ENCODE measurements at places on chromosomes 1 and 21. TPM values are rescaled to one million over a fixed set of nuclear protein-coding genes. Genes with fewer than 3 reads are reported as not detected.

GRCh38 chr1:115337633-115338456 lies at the start of gene NGF:
TSS of gene NGF (minus strand) at chr1:115338249. CDS start at chr1:115286795, 51,454 bp downstream.
- no peaks in the 10 kb centered on the region for H3K4me1 ChIP-seq
- H3K36me3 ChIP-seq = no peaks in the 10 kb centered on the region
- DNase-seq = no peak
- no peaks in the 10 kb centered on the region for H3K27me3 ChIP-seq

GRCh38 chr1:35447278-35447677 lies 109.9 kb downstream of the KIAA0319L start:
- no peak overlapping the region for H3K27ac ChIP-seq
- DNase-seq = no peak
- H3K4me3 ChIP-seq = no peak overlapping the region

DNA sequence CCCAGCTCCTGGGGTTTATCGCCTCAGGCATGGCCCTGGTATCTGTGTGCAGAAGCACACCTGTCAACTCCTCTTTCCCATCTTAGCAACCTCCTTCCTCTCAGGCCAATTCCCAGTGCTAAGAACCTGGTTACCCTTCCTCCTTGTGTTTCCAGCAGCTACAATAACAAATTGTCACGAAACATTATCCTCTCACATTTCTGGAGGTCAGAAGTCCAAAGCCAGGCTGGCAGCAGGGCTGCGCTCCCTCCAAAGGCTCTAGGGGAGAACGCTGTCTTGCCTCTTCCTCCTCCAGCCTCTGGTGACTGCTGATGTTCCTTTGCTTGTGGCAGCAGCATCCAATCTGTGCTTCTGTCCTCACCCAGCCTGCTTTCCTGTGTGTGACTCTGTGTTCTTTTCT lies 10.7 kb upstream of the MRPS14 start:
- no peak for DNase-seq
- H3K4me1 ChIP-seq = no peaks in the 10 kb centered on the region
- H3K27me3 ChIP-seq = no peaks in the 10 kb centered on the region
- H3K36me3 ChIP-seq = no peaks in the 10 kb centered on the region

DNA sequence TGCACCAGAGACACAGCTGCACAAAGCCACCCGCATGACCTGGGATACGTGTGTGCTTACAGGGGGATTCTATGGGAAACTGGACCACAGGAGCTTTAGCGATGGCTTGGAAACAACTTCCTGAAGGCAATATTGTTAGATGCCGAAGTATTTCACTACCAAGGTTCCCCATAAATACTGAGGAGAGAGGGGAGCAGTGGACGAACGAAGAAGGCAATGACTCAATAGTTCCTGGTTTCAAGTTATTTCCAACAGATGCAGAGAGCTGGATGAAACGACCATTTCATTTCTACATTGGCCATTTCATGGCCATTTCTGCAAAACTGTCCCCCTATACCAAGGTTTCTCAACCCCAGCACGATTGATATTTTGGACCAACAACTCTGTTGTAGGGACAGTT lies 61.3 kb downstream of the CD34 start:
- peaks cover 10% of the 10 kb centered on the region for H3K4me1 ChIP-seq
- no peak for DNase-seq
- H3K27ac ChIP-seq = no peak overlapping the region
- peaks cover 17% of the 10 kb centered on the region for H3K36me3 ChIP-seq
- no peaks in the 10 kb centered on the region for H3K27me3 ChIP-seq

- H3K4me3 ChIP-seq = no peak overlapping the region
- DNase-seq = no peak
- no peak overlapping the region for H3K27ac ChIP-seq
- no peaks in the 10 kb centered on the region for H3K36me3 ChIP-seq
- no peaks in the 10 kb centered on the region for H3K4me1 ChIP-seq
Observed at GRCh38 chr1:3211582-3212375, 142.8 kb downstream of the PRDM16 start.

GRCh38 chr1:26166719-26167281 lies 2.0 kb downstream of the C1orf232 start:
- H3K36me3 ChIP-seq = 0 out of 2 replicates have a peak, but pooled peaks cover 9% of the 10 kb centered on the region
- H3K27ac ChIP-seq = no peak overlapping the region
- no peaks in the 10 kb centered on the region for H3K27me3 ChIP-seq
- no peak for DNase-seq
- H3K4me1 ChIP-seq = peaks cover 15% of the 10 kb centered on the region

- H3K4me3 ChIP-seq = no peak overlapping the region
- no peaks in the 10 kb centered on the region for H3K27me3 ChIP-seq
- H3K27ac ChIP-seq = no peak overlapping the region
- DNase-seq = peak; percentile 23
Observed at GRCh38 chr1:100629391-100629790, 90.2 kb upstream of the VCAM1 start.

DNA sequence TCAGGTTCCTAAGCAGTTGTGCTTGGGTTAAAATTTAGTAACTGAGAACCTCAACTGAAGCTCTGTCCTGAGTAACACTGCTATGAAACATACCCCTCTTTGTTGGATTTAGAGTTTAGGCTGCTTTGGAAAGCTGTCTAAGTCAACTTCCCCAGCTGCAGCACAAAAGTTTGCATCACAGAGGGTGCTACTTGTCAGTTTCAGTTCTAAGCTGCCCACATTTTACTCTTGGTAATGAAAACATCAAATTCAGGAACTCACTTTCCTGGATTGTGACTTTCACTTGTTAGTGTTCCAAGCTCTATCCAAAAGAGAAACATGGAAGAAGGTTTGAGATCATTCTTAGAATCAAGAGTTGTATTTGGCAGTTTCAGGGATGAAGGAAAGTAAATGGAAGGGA lies 191.7 kb upstream of the NFIA start:
- H3K36me3 ChIP-seq = no peaks in the 10 kb centered on the region
- DNase-seq = no peak
- H3K4me1 ChIP-seq = no peaks in the 10 kb centered on the region
- no peaks in the 10 kb centered on the region for H3K27me3 ChIP-seq
- H3K4me3 ChIP-seq = no peak overlapping the region

- no peak for DNase-seq
- no peaks in the 10 kb centered on the region for H3K4me1 ChIP-seq
- H3K27ac ChIP-seq = no peak overlapping the region
- no peak overlapping the region for H3K4me3 ChIP-seq
- H3K27me3 ChIP-seq = no peaks in the 10 kb centered on the region
Observed at GRCh38 chr1:209621741-209622655, 30.2 kb downstream of the LAMB3 start.

DSTYK gene
- total RNA-seq = 1.5 TPM

YIPF1 gene
- total RNA-seq = 87.4 TPM

ZNF124 gene
- 75.6 TPM for total RNA-seq
